ENCODE measurements at places on chromosomes 1 and 21.

GRCh38 chr1:205075642-205076155 lies 8.6 kb downstream of the TMEM81 start:
- DNase-seq = no peak

- DNase-seq = no peak
Measured at GRCh38 chr1:149846593-149847466, 52.5 kb upstream of the BOLA1 start.

GRCh38 chr1:55669293-55669692 lies 454.1 kb upstream of the USP24 start:
- DNase-seq = no peak

DNA sequence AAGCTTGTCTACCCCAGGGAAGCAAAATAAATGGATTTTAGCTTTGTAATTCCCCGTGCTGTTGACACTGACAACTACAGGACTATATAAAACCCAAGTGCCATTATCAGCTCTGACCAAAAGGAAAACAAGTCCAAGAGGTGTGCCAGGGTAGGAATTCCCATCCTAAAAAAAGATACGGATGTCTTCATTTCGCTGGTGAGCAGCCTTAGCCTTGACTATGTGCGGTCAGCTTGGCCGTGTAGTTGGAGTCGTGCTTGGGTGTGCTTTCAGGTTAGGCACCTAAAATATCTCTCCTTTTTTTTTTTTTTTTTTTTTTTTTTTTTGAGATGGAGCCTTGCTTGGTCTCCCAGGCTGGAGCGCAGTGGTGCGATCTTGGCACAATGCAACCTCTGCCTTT lies 28.9 kb upstream of the ACTN2 start:
- DNase-seq = no peak

GRCh38 chr1:116934586-116935207 lies 25.0 kb downstream of the PTGFRN start:
- no peak for DNase-seq

DNA sequence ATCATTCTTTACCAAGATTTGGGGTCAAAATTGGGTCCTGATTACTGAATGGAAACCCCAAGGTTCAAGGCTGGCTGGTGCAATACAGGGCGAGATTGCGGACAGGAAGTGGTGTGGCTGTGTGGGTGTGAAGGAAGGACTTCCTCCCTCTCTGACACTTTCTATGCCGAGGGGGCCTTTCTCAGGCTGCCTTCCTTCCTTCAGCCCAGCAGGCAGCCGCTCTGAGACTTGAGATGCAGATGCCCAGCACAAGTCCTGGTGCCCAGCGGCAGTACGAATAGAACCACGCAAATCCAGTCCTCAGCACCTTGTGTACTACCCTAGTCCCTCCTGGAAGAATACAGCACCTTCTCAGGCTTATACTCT lies 16.3 kb downstream of the BATF3 start:
- no peak for DNase-seq

All from NCI-H1417 treated with DMSO at 0.1 percent for 48 hours (cell line).